ENCODE measurements at places on chromosomes 13 and 19.

- DNase-seq: no peak
These were observed at the start of gene CEACAM3 for GRCh38 chr19:41796362-41796761. Gene CEACAM3 (plus strand): TSS chr19:41796587. CDS start chr19:41796678, 91 bp downstream.

GRCh38 chr13:51036418-51036817 is 74.7 kb downstream of the C13orf42 start:
- no peak for DNase-seq

- peak; percentile 26 for DNase-seq
These were observed 105.3 kb downstream of the RGCC start for GRCh38 chr13:41562541-41563178.

DNA sequence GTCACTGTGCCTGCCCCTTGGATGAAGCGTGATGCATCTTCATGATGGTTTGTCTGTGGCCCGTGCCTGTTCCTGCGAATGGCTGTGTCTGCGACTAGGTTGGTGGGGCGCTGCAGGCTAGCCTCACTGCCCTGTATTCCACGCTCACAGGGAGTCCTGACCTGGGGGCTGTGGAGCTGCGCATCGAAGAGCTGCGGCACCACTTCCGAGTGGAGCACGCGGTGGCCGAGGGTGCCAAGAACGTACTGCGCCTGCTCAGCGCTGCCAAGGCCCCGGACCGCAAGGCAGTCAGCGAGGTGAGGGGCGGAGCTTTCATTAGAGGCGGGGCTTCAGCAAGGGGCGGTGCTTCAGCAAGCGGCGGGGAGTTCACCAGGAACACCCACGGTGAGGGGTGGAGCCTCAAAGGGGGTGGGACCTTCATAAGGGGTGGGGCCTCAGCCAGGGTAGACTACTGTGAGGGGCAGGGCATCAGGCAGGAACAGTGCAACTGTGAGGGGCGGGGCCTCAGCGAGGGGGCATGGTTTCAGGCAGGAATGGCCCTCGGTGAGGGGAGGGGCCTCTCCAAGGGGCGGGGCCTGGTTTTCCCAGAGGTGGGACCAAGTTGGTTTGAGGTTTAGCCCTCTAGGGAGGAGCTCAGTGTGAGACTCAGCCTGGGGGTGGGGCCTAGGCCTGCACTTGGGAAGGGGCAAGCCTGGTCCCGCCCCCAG is 17.2 kb downstream of the PKN1 start:
- peak; percentile 6 for DNase-seq

GRCh38 chr13:48678316-48678715 is 24.6 kb downstream of the CYSLTR2 start:
- DNase-seq: no peak

DNA sequence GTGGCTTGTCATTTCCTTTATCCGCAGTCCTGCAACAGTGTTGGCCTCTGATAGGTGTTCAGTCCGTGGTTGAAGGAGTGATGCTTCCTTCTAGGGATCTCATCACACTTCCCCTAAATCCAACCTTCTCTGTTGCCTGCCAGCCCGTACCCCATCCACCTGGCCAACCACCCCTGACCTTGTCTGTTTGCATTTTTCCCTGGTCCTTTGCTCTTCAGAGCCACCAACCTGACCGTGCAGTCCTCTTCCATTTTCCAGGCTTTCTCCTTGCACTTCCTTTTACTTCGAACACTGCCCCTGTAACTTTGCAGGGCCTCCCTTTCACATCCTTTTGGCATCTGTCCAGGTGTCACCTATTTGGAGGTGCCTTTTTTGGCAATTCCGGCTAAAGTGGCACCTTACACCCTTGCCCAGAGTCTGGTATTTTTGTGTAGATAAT is 696 bp downstream of the ZNF460 start:
- peak; percentile 35 for DNase-seq

- no peak for DNase-seq
These were observed 27.8 kb upstream of the IGSF23 start for GRCh38 chr19:44585371-44586133.

DNA sequence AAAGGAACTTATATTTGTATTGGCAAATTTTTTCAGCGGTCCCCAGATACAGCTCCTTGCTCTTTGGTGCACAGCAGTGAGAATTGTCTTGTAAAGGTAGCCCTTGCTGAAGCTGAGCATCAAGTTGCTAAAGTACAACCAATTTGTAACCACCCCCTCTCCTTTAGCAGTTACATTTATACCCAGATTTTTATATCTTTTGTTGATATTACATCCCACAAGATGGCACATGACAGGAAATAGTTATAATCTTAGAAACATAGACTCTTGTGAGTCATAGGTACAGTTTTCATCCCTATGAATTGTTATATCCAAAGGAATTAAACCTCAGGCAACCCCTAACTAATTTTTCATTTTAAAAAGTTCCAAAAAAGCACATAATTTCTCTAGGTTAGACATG is 523.0 kb upstream of the SLITRK1 start:
- no peak for DNase-seq

GRCh38 chr13:31057403-31058033 is 104.2 kb downstream of the HSPH1 start:
- DNase-seq: no peak

GRCh38 chr13:107585469-107586180 is 629.7 kb downstream of the LIG4 start:
- DNase-seq: peak; percentile 12

DNA sequence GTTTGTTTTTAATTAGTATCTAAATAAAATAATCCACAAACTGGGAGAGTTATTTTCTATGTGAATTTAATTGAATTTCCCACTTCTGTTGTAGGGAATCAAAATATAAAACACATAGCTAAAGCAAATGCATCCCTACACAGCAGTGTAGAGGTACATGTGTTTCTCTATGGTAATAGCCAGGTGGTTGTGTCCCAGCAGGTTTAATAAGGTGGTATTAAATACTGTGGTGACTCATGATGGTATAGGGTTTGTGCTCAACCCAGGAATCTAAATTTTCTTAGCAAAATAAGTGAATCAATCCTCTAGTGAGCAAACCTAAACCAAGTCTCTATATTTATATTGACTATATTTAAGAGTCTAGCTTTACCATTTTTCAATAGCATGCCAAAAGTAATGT is 30.0 kb downstream of the PCDH9 start:
- DNase-seq: no peak

DNA sequence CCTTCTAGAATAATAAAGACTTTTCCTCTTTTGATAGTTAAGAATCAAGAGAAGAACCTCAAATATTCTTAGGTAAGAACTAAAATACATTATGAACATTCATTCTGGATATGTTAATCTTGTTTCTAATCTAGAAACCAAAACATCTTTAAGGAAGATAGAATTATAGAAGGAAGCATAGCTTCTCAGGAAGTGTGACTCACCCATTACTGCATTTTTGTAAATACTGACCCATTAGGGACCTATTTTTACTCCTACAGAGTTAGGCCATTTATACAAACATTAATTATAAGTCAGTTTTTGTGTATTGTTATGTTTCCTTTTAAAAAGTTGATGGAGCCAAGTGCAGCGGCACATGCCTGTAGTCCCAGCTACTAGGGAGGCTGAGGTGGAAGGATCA is 147.1 kb downstream of the NUFIP1 start:
- DNase-seq: no peak
